ENCODE measurements at places on chromosomes 1 and 21.

GRCh38 chr1:16986962-16987361 is 6.5 kb upstream of the MFAP2 start:
- DNase-seq = no peak

GRCh38 chr1:228413241-228414010 is 3.2 kb downstream of the TRIM17 start:
- DNase-seq = no peak

GRCh38 chr1:29240986-29241385 is 4.7 kb downstream of the PTPRU start:
- no peak for DNase-seq

GRCh38 chr1:164719676-164720439 is 160.9 kb downstream of the PBX1 start:
- no peak for DNase-seq

- no peak for DNase-seq
Measured at GRCh38 chr1:12143631-12144155, 23.1 kb upstream of the TNFRSF1B start.

DNA sequence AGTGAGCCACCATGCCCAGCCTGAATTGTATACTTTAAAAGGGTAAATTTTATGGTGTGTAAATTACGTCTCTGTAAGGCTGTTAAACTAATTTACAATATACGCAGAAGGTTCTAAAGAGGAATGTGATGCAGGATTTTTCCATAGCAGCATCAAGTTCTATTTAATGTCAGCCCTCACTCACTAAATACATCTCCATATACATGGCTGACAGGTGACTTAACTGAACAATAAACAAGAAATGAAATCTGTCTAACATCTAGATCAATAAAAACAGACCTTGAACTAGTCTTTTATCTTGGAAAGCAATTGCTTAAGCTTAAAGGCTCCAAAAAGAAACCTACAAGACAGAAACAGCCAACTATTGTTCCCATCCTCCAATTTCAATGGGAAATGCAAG is 121.5 kb upstream of the MAP1LC3C start:
- DNase-seq = no peak

- DNase-seq = no peak
Measured at GRCh38 chr1:112687785-112688496, 13.5 kb downstream of the MOV10 start.

GRCh38 chr1:162861101-162861500 is at the start of gene CCDC190:
CCDC190 (minus strand) TSS chr1:162861175; CDS start chr1:162859646, 1,529 bp downstream.
- no peak for DNase-seq

- DNase-seq = no peak
Measured at GRCh38 chr1:4794020-4794780, 139.8 kb downstream of the AJAP1 start.

DNA sequence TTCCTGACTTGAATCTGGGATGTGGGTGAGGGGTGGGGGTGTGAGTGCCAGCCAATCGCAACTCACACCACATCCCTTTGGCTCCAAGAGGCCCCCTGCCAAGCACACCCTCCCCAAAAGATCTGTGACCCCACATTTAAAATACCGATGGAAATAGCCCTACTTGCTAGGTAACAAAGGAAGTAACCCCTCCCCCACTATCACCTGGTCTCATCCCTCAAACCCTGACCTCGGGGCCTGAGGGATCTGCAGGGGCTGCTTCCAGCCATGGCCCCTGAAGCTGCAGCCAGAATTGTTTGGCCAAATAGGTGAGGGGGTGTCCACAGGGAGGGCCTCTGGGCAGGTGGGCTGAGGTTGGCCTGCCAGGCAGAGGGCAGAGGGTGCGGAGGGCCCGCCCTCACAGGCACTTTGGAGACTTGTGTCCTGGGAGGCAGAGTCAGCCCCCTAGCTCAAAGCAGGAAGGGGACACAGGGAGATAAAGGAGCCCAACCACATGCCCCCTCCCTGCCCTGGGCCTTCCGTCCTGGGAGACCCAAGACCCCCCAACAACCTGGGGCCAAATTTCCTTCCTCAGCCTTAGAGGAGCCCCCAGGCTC is 37.2 kb downstream of the SDC3 start:
- DNase-seq = no peak

DNA sequence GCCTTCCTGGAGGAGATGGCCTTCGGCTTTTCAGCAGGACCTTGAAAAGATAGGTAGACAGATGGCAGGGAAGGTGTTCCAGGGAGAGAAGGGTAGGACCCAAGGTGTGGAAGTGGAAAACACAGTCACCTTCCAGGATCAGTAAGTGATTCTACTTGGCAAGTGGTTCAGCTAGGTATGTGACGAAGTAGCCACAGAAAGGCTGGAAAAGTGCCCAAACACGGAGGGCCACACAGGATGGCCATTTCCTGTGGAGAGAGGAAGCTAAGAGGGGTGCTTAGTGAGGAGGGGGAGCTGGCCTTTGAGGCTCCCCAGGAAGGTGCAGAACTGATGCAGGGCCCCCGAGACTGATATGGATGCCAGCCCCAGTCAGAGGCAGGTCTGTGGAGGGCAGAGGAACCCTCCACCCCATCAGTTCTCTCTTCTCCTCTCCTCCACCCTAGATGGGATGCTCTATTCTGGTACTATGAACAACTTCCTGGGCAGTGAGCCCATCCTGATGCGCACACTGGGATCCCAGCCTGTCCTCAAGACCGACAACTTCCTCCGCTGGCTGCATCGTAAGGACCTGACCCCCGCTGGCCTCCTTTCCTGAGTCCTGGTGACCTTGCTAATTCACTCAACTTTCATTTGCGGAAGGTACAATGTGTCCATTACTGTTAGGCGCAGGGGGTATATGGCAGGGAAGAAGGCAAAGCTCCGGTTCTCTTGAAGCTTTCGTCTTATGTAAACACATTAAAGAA is 6.8 kb downstream of the SEMA4A start:
- DNase-seq = no peak

- no peak for DNase-seq
Measured at GRCh38 chr1:3777647-3778589, 5.4 kb downstream of the SMIM1 start.

- no peak for DNase-seq
Measured at GRCh38 chr1:156119503-156120209, 5.1 kb downstream of the LMNA start.

DNA sequence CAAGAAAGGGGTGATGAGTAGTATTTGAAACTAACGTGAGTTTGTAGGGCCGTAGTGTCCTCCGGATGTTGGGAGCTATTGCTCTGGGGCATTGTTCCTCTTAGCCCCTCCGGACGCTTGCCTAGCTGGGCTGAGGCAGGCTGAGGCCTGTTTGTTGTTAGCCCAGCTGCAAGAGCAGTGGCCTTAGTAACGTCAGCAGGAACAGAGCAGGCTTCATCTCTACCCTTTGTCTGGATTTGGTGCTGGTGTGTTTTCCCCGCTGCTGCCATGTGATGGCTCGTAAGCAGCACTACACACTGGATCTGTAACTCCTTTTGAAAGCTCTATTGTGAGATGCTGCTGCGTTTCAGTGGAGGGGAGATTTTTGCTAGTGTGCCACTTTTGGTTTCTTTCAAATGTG is 57.6 kb downstream of the DNM3 start:
- no peak for DNase-seq

DNA sequence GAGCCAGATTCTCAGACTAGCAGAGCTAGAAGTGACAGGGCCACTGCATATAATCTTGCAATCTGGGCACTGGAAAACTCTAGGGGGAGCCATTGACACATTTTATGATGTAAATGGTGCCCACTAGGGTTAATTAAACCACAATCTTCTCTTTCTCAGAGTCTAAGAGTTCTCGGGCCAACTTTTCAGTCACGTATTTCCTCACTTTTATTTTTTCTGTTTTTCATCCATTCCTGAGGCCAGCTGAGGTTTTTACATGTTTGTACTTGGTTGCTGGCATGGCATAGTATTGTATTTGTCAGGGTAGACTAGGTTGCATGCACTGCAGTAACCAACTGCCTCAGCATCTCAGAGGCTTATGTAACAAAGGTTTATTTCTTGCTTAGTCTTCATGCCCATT is 138.2 kb downstream of the ZNF326 start:
- DNase-seq = peak; percentile 11

- DNase-seq = no peak
Measured at GRCh38 chr1:233998891-233999290, 94.4 kb downstream of the SLC35F3 start.

GRCh38 chr21:36877741-36878140 is 88.7 kb downstream of the HLCS start:
- no peak for DNase-seq

- no peak for DNase-seq
Measured at GRCh38 chr1:8281843-8282509, 35.9 kb upstream of the SLC45A1 start.

DNA sequence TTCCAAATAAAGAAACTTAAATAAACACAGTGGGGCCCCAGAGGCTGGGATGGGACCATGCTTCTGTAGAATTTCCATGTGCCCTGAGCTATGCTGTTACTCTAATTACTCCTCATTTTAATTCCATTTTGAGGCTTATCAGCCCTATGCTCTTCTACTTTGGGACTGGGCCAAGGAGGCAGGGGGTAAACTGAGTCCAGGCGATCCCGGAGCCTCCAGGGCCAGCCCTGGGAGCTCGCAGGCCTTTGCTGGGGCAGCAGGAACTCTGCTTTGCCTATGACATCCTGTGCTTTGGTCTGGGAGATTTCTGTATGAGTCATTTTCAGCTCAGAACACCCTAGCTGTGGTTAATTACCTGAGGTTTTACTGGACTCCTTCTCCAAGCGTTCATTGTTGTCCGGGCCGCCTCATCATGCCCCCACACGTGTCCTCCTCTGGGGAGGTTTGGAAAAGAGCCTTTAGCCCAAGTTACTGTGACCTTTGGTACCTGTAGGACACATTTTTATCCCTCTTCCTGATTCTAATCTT is 95.7 kb downstream of the RHOU start:
- DNase-seq = no peak

GRCh38 chr1:34908369-34908768 is 21.1 kb downstream of the DLGAP3 start:
- no peak for DNase-seq

DNA sequence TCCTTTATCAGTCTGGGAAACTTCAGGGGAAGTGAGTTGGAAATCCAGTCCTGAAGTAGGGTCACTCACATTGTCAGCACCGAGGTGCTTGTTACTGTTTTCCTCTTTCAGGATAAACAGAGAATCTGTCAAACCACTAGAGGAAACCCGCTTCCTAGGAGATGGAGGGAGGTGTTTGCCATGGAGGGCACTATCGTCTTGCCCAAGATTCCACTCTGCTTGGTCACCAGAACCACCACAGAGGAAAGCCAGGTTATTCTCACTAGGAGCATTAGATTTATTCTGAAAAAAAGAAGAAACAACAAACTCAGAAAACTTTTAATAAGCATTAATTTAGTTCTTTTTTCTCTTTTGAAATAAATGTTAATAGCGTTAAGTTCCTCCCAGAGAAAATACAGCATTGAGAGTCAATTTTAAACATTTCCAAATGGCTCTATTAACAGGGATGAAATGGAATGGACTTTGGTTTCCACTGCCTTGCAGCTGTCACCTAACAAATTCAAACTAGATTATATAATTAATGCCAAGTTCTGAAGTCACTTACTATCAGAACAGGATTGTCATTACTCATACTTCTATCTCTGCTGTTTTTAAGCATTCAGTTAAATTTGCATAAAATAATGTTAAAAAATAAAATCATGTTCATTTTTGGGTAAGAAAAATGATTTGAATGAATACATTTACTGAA is 242.8 kb downstream of the CRB1 start:
- no peak for DNase-seq

- no peak for DNase-seq
Measured at GRCh38 chr21:42216726-42217572, 2.0 kb upstream of the ABCG1 start.

DNA sequence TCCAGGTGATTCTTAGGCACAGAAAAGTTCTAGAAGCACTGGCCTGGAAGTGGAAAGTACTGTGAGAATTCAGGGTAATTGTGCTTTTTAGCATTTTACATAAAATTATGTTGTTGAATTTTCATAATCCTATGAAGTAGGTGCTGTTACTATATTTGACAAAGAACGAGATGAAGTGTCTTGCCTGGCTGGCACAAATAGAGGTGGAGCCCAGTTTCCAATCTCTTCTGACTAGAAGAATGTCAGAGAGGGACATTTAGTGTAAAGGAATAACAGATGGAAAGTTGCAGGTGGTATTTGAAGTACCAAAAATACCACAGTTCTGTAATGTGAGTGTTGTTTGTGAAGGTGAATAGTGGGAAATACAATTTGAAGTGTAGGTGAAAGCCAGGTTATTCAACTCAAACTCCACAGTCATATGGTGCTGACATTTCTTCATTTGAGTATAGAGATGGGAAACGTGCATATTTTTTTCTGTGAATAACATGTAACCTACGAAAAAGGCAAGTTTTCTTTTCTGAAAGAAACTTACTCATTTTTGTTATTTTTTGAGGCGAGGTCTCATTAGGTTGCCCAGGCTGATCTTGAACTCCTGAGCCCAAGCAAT is 3.5 kb upstream of the TMCO2 start:
- no peak for DNase-seq

GRCh38 chr1:117007719-117008013 is 6.1 kb downstream of the CD101 start:
- no peak for DNase-seq

GRCh38 chr1:175287849-175288248 is 95.3 kb upstream of the KIAA0040 start:
- DNase-seq = no peak

DNA sequence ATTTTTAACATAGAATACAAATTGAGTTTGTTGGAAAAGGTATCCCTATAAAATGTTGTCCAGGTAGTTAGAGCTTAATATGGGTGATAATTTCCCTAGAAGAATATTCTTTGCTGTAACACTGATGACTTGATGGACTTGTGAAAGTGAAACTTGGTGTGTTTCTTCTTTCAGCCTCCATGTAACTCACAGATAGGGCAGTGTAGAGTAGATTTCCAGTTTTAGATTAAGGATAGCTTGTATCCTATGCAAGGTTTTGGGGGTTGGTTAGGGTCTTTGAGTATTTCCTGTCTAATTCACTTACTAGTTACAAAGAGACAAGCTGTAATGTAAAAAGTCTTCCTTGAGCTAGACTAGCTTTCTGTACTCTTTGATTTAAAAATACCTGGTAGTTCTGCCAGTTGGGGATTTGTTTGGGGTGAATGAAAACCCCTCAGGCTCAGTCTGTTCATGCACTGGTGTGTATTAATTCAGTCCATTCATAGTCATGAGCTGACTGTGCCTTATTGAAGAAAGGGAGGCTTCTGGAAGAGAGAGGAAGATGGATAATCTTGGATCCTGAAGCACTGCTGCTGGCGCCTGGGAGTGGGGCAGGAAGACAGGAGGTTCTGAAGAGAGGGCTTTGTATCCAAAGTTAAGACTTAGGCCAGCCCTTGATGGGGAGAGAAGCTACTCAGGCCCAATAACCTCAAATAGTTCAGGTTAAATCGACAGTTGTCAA is 83.6 kb downstream of the CAMTA1 start:
- DNase-seq = no peak

All from progenitor cell of endocrine pancreas (in vitro differentiated cells).